Natural killer cell (primary cell): ENCODE measurements at places on chromosomes 5 and 9. TPM values are rescaled to one million over a fixed set of nuclear protein-coding genes. Genes with fewer than 3 reads are reported as not detected.

- H3K27ac ChIP-seq, result no peak overlapping the region
- H3K36me3 ChIP-seq, result no peaks in the 10 kb centered on the region
- no peaks in the 10 kb centered on the region for H3K4me1 ChIP-seq
Observed at GRCh38 chr5:154318691-154319090, 127.1 kb upstream of the SAP30L start.

SPINK5 gene
- total RNA-seq, result not detected

DNA sequence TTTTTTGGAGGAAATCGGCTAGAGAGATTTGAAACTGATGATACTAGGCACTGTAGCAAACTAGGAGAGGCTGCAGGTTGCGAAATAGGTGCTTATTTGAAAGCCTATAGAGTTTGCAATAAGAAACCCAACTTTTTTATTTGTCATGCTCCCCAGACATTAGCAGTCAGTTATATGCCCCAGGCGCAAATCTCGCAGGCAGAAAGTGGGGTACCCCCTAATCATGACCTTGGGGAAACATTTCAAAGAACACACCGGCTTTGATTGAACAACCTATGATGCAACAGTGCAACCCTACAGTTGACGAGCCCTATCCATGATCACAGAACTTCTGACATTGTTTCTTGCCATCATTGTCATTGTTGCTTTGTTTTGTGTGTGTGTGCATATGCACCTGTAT lies 510.5 kb downstream of the RAB3C start:
- no peak overlapping the region for H3K4me3 ChIP-seq
- H3K27me3 ChIP-seq, result no peaks in the 10 kb centered on the region
- peaks cover 2% of the 10 kb centered on the region for H3K4me1 ChIP-seq
- no peaks in the 10 kb centered on the region for H3K36me3 ChIP-seq

ADRA1B gene
- not detected for total RNA-seq

- no peaks in the 10 kb centered on the region for H3K36me3 ChIP-seq
- no peak for DNase-seq
- no peak overlapping the region for H3K27ac ChIP-seq
- H3K4me1 ChIP-seq, result no peaks in the 10 kb centered on the region
- no peaks in the 10 kb centered on the region for H3K27me3 ChIP-seq
- H3K4me3 ChIP-seq, result no peak overlapping the region
Observed at GRCh38 chr5:178271726-178272479, 39.3 kb upstream of the PHYKPL start.

DNA sequence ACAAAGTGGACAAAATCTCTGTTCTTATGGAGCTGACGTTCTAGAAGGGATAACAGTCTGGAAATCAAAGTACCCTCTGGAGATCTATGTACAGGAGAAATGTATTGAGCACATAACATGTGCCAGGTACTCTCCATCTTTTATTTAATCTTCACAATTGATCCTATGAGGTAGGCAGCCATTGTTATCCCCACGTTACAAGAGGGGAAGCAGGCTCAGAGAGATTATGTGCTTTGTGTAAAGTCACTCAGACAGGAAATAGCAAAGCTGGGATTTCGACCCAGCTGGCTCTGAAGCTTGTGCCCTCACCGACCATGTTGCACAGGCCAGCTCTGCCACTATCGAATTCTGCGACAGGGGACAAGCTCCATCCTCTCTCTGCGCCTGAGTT lies 21.5 kb downstream of the PDGFRB start:
- peaks cover 27% of the 10 kb centered on the region for H3K4me1 ChIP-seq
- no peak overlapping the region for H3K4me3 ChIP-seq
- DNase-seq, result no peak
- no peaks in the 10 kb centered on the region for H3K27me3 ChIP-seq

- no peak overlapping the region for H3K27ac ChIP-seq
- no peaks in the 10 kb centered on the region for H3K4me1 ChIP-seq
- DNase-seq, result no peak
- H3K4me3 ChIP-seq, result no peak overlapping the region
- no peaks in the 10 kb centered on the region for H3K27me3 ChIP-seq
Observed at GRCh38 chr9:132185073-132186009, 23.5 kb downstream of the NTNG2 start.

DNA sequence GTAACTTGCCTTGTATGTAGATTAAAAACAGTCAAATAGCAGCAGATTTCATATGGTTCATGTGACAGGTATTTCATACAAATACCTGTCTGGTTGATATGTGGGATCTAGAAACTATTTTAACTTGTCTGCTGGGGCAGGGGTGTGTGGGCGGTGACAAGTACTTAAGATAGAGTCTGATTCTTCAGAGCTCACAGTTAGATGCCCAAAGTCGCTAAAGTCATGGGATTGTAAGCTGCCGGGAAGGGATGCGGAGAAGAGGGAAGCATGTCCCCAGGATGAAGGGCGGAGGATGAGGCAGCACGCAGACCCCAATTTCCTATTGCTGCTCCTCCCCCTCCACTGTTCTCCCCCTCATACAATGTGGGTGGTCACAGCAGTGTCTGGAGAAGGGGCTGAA lies 13.3 kb downstream of the ANXA6 start:
- H3K36me3 ChIP-seq, result peaks cover 70% of the 10 kb centered on the region
- peaks cover 100% of the 10 kb centered on the region for H3K4me1 ChIP-seq
- no peak for DNase-seq
- no peak overlapping the region for H3K27ac ChIP-seq
- no peaks in the 10 kb centered on the region for H3K27me3 ChIP-seq
